ENCODE measurements at places on chromosomes 5 and 9. TPM values are rescaled to one million over a fixed set of nuclear protein-coding genes. Genes with fewer than 3 reads are reported as not detected.

DNA sequence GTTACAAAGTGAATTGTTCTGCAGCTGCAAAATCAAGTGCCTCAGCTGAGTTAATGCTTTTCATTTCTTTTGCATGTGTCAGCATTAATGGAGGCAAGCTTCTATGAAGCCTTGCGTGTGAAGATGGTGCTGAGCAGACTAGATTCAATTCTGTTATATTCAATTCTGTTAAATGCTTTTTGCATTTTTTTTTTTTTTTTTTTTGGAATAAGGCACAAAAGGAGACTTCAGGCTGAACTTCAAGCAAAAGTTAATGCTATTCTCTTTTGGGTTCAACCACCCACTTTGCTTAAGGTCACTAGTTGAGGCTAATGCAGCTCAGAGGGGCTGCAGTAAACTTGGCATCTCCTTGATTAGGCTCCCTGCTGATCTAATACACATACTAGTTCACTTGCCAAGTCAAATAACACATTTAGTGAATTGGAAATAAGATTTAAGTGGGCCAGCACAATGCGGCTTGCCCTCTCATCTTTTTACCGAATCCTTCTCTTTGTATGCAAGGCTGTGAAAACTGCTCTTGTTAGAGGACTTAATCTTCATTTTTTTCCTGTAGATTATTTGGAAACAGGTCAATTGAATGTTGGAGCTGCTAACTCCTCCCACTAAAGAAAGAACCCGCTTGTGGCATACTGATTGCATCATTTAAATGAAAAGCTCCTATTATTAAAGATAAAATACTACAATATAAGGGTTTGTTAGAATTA, 1020.2 kb downstream of the NR2F1-AS1 start:
- no peak for DNase-seq

DNA sequence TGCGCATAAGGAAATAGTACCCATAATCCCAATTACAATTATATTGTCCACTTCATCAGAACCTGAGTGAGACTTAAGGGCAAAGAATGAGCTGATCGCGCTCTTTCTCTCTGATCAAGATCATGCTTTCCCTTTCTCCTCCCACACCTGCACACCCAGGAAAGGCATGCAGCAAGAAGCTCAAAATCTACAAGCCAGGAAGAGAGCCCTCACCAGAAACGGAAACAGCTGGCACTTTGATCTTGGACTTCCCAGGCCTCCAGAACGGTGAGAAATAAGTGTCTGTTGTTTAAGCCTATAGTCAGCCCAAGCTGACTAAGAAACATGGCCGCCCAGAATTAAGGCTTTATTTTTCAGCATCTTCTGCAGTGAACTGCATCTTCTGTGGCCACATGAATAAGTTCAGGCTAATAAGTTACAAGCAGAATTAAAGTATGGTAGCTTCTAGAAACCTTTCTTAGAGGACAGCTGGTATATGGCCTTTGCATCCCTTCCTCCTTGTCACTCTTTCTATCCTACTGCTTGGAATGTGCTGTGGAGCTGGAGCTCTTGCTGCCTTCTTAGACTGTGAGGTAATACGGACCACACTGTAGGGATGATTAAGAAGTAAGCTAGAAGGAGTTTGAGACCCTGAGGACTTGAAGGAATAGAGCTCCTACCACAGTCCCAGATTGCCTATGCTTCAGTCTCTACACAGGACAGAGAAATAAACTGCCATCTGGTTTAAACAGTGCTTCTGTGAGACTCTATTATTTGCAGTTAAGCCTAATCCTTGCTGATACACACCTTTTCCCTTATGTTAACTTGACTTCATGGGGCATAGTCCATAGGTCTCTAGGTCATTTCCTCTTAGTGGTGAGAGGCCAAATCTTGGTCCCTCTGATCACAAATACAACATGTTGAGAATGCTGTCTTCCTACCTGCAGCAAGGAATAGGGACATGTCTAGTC, 17.2 kb downstream of the OR2S2 start:
- no peak for DNase-seq

GRCh38 chr9:126665644-126666035, 51.9 kb downstream of the LMX1B start:
- DNase-seq = peak; percentile 56

DNA sequence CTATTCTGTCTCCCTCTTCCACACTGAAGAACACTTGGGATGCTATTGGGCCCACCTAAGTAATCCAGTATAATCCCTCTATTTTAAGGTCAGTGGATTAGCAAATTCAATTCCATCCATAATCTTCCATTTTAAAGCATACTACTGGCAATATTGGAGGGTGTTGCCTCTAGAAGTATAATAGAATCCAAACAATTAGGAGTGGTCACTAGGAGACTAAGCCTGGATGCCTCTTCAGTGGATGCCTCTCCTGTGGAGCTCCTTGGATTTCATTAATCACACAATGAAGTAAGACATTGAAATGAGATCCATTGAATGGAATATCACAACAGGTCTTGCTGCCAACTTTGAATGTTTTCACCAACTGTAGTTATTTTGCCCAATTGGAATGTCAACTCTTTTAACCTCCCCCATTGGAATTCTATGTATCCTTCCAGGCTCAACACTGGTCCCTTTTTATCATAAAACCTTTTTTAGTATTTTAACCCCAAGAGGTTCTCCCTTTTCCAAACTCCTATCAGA, 311.6 kb downstream of the PLK2 start:
- no peak for DNase-seq

- no peak for DNase-seq
Measured at GRCh38 chr9:13032585-13032984, 246.9 kb downstream of the MPDZ start.

DNA sequence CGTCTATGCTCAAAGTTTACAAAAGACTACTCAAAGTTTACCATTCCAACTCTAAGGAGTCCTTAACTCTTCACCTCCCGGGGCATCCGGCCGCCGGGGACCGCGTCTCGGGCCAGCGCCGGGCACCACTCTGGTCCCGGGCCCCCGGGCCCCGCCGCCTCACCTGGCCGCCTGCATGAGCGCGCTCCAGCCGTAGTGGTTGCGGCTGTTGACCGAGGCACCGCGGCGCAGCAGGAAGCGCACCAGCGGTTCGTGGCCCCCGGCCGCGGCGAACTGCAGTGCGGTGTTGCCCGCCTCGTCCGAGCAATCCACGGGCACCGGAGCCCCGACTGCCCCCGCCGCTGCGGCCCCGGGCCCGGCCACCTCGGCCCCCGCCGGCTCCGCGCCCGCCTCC, 388 bp downstream of the ANKS6 start:
- peak; percentile 92 for DNase-seq

GRCh38 chr5:108649106-108649505, 98.6 kb upstream of the FER start:
- DNase-seq = no peak

GRCh38 chr5:146818822-146819221, 59.7 kb downstream of the PPP2R2B start:
- DNase-seq = no peak

GRCh38 chr5:132501961-132502931, 11.7 kb upstream of the IRF1 start:
- no peak for DNase-seq

GRCh38 chr5:141866096-141866495, 12.1 kb downstream of the PCDH1 start:
- DNase-seq = peak; percentile 90

GRCh38 chr5:174176511-174176910, 131.0 kb downstream of the NSG2 start:
- DNase-seq = peak; percentile 46

- no peak for DNase-seq
Measured at GRCh38 chr9:88722753-88723152, 187.8 kb downstream of the NXNL2 start.

- no peak for DNase-seq
Measured at GRCh38 chr9:16206518-16206917, 653.7 kb downstream of the CCDC171 start.

PCDHB15 gene
- total RNA-seq = 1.4 TPM

PLAC8L1 gene
- total RNA-seq = not detected

LRRC19 gene
- not detected for total RNA-seq

CCNO gene
- total RNA-seq = 4.1 TPM

POLE3 gene
- 31.0 TPM for total RNA-seq

All from upper lobe of left lung (tissue), 6 donors.